ENCODE measurements at places on chromosomes 1 and 21. TPM values are rescaled to one million over a fixed set of nuclear protein-coding genes. Genes with fewer than 3 reads are reported as not detected.
A peak's percentile ranks its signal among the peaks of the same experiment; 100 is the strongest.

GRCh38 chr1:239301251-239301650 is 85.1 kb upstream of the CHRM3 start:
- no peak for DNase-seq

Gene PTGFR
- total RNA-seq = 1.3 TPM

Gene EFHD2
- total RNA-seq = 12.6 TPM

GRCh38 chr21:43619856-43620255 is 39.4 kb downstream of the HSF2BP start:
- no peak for DNase-seq

DNA sequence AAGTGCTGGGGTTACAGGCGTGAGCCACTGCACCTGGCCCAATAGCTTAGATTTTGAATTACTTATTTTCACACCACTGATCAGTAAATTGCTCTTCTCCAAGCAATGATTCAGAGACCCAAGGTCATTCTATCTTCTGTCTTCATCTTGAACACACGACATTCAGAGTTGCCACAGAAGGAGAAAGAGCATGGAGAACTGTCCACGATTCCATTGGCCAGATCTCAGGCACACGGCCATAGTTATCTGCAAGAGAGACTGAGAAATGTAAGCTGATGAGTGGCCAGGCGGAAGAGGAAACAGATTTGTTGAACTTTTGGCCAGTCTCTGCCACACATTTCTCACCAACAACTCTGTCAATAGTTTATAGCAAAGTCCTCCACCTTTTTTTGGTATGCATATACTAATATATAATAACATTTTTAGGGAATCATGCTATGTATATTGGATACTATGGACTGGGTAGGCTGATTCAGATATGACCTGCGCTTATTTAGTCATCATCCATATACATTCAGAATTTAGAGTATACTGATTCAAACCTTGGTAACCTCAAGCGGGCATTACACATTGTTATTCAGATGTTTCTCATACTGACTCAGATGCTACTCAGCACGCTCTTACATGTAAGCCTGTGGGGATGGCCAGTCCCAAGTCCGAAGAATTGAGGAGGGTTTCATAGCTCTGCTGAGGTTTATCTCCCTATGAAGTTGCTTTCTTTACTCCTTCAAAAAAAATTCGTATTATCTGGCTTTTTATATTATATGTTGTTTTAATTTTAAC is 25.5 kb upstream of the CAP1 start:
- DNase-seq = no peak

- DNase-seq = no peak
Observed at GRCh38 chr21:35770101-35770945, 290.0 kb downstream of the SETD4 start.

Gene ZFYVE9
- 19.3 TPM for total RNA-seq

DNA sequence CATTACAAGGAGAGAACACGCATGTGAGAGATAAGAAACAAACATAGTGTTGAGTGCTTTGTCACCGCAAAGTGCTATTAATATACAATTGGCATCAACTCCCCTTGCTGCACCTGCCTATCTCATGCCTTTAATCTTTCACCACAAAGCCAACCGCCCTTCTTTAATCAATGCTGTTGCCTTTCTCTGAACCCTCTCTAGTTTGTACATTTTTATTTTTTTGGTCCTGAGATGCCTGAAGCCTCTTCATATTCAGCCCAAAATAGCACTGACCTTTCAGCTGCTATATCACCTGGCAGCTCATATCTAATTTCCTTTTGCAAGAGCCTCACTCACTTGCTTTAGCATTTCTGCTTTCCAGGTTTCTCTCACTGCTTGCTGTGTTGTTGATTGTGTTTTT is 504.7 kb downstream of the NUF2 start:
- no peak for DNase-seq

GRCh38 chr1:165235777-165236291 is 120.7 kb downstream of the LMX1A start:
- peak; percentile 30 for DNase-seq

GRCh38 chr1:245797592-245798348 is 643.0 kb downstream of the KIF26B start:
- no peak for DNase-seq

- peak; percentile 30 for DNase-seq
Observed at GRCh38 chr1:53545663-53546408, 86.6 kb downstream of the DMRTB1 start.

DNA sequence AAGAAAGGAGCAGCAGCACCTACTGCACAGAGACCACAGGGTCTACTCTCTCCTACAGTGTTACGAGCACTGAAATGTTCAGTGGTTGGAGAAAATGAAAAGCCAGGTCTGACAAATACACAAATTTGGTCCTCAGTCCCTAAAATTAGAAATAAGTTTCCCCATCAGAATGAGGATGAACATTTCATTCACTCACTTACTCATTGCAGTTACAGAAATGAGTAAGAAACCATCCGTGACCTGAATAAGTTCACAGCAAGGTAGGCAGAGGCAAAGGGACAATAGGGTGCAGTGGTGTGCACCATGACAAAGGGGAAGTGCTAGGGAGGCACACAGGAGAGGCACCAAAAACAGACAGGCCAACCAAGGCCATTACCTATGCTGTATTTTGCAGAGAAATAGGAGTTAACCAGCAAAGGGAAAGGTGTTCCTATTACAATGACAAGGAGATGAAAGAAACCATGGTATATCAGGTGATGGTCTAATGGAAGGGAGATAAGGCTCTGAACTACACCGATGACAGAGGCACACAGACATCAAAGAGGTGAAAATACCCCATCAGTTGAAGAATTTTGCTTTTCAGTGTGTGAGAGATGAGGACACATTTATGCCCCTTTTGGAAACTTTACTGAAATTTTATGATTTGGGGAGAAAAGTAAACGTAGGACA is 29.4 kb downstream of the VAV3 start:
- no peak for DNase-seq

GRCh38 chr1:151327903-151328674 is 873 bp upstream of the PI4KB start:
- DNase-seq = peak; percentile 46

DNA sequence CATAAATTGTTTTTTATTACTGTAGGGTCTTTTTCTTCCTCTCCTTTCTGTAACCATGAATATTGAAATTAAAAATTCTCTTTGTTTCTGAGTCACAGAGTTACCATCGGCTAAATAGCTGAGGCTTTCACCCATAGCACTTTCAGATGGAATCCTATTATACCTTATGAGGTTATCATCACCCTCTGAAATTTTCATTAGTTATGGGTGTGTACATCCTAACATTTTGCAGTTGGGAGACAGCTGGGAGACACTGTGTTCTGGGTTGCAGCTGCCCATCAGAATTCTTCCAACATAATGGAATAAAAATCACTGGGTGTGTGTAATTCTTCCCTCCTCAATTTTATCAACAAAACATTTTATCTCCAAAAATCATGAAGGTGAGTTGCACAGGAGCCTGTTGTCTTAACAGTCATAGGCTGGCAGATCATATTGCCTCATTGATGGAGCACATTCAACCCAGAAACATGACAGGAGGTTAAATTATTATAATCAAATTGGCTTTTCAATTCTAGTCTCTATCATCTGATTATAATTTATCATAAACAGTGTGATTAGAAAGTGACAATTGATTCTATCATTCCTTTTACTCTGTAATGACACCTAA is 17.4 kb downstream of the CYYR1 start:
- no peak for DNase-seq

DNA sequence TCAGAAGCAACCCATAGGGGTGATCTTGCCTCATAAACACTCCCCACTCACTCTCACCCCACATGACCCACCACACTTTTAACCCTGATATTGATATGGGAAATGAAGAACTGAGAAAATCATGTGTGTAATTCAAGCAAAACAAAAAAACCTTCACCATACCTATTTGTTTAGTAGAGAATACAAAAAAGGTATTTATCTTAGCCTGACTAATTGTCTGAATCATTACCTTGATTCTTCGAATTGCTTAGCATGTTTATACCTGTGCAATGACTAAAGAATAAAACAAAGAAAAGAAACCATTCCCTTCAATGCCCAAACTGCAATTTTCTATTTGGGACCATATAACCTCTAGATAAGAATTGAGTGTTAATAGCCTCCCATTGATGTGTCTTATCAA is 1.8 kb downstream of the CLDN17 start:
- DNase-seq = no peak

Gene UMODL1
- total RNA-seq = not detected

Gene ADAMTS4
- 7.2 TPM for total RNA-seq

DNA sequence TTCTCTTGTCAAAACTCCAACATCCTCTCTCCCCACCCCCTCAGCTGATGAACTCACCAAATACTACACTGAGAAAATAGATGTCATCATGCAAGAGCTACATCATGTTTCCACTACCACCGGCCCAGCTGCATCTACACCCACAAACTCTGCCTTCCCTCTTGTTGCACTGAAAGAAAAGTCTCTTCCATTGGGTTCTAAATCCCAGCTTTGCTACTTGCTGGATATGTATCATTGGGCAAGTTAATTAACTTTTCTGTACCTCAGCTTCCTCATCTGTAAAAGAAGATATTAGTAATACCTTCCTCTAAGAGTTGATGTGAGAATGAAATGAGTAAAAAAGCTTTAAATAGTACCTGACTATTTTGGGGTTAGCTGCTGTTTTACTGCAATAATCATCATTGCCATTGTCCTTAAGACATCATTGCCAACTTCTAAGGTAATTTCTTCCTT is 108.6 kb downstream of the OLFML2B start:
- DNase-seq = no peak

DNA sequence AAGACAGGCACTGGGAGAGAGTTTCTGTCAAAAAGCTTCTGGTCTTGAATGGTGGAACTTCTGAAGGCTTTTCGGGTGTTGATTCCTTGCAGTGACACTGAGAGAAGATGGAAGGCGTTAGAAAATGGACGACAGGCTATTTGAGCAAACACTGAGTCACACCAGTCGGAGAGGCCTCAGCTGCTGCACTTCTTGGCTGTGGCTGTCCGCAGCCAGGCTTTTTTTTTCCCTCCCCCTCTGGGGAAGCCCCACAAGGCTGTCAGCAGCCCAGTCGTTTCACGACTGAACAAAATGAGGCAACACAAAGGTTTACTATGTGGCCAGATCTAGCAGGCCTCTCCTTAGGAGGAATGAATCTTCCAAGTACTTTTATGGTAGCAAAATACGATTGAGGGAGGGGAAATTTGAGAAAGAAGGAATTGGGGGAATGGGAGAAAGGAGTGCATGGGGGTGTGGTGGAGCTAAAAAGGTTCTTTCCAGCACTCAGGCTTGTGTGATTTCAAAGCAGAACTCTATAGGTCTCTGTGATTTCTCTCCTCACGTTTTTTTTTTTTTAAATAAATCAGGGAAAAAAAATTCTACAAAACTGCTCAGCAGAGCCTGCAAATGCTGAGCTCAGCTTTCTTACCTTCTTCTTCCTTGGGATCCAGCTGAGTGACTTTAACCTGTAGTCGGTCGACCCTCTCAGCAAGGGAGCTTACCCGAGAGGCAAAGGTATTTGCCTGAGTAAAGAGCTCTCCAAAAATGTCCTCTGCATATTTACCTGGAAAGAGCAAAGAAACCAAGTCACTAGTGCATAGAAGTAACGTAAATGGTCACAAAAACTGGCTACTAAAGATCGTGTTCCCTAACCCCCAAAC is 26.1 kb downstream of the GPR3 start:
- peak; percentile 69 for DNase-seq

Gene HSD3B2
- not detected for total RNA-seq
